CD4-positive, alpha-beta T cell (primary cell): ENCODE measurements at places on chromosomes 5 and 9. TPM values are rescaled to one million over a fixed set of nuclear protein-coding genes. Genes with fewer than 3 reads are reported as not detected.

Gene SMIM27
- total RNA-seq: 16.8 TPM

DNA sequence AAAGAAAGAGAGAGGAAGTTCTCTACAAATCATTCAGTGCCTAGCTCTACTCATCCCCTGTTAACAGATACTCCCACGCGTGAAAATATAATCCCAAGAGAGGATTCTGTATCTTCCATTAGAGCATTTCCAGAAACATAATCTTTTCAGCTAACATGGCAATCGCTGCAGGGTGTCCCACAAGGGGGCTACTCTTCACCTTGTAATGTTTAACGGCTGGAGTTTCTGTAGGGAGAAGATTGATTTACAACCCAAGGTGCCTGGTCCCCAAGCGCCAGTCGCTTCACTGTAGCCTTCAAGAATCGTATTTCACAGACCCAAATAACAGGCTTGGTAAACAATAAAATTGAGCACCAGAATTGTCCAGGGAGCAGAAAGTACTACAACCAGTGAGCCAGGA is 318.7 kb downstream of the TLE1 start:
- H3K4me1 ChIP-seq: no peaks in the 10 kb centered on the region
- no peaks in the 10 kb centered on the region for H3K36me3 ChIP-seq
- no peak for DNase-seq
- H3K4me3 ChIP-seq: no peak overlapping the region
- no peak overlapping the region for H3K27ac ChIP-seq

- H3K4me3 ChIP-seq: peak within 1 kb of the TSS; percentile 86
- H3K4me1 ChIP-seq: peaks cover 12% of the 10 kb centered on the region
- no peaks in the 10 kb centered on the region for H3K36me3 ChIP-seq
- DNase-seq: peak; percentile 100
Measured at GRCh38 chr9:94726495-94727191, at the start of gene AOPEP. AOPEP (plus strand) TSS chr9:94726699; CDS start chr9:94759784, 33,085 bp downstream.

GRCh38 chr9:100394816-100395215 is 32.1 kb upstream of the MSANTD3 start:
- H3K4me3 ChIP-seq: no peak overlapping the region
- H3K36me3 ChIP-seq: no peaks in the 10 kb centered on the region
- H3K4me1 ChIP-seq: no peaks in the 10 kb centered on the region
- H3K27me3 ChIP-seq: no peaks in the 10 kb centered on the region

Gene ZDHHC21
- 2.7 TPM for total RNA-seq

- H3K4me3 ChIP-seq: no peak overlapping the region
- no peak for DNase-seq
- H3K4me1 ChIP-seq: no peaks in the 10 kb centered on the region
- H3K27ac ChIP-seq: no peak overlapping the region
Measured at GRCh38 chr5:9626955-9627354, 3.2 kb downstream of the TAS2R1 start.

DNA sequence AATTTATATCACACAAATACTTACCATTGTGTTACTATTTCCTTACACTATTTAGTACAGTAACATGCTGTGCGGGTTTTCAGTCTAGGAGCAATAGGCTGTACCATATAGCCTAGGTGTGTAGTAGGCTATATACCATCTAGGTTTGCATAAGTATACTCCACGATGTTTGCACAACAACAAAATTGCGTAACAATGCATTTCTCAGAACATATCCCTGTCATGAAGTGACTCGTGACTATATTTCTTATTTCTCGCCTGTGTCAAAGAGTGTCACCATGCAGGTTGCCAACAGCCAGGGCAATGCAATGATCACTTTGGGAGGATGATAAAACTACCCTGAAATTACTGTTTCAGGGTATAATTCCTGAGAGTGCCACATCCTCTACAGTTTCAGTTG is 65.6 kb upstream of the CD180 start:
- no peak overlapping the region for H3K27ac ChIP-seq
- H3K36me3 ChIP-seq: no peaks in the 10 kb centered on the region
- H3K4me1 ChIP-seq: no peaks in the 10 kb centered on the region
- DNase-seq: no peak
- no peaks in the 10 kb centered on the region for H3K27me3 ChIP-seq
- H3K4me3 ChIP-seq: no peak overlapping the region

DNA sequence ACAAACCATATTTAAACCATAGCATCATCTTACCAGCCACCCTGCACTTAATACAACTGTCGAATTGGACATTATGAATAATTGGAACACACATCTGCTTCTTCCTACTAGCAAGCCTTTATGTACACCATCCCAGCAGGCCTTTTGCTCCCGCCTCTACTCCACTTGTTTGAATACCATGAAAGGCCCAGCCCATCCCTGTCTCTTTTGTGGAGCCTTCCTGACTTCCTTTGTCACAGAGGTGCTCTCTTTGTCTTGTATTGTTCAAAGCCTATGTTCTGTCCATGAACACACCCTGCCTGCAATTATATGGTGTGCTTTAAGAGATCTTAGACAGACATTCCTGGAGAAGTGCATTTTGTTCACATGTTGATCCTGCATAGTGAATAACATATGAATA is 465.7 kb downstream of the DIRAS2 start:
- no peak overlapping the region for H3K27ac ChIP-seq
- no peaks in the 10 kb centered on the region for H3K4me1 ChIP-seq
- H3K36me3 ChIP-seq: no peaks in the 10 kb centered on the region
- no peak for DNase-seq
- H3K4me3 ChIP-seq: no peak overlapping the region

Gene GHR
- not detected for total RNA-seq

- no peaks in the 10 kb centered on the region for H3K27me3 ChIP-seq
- H3K27ac ChIP-seq: no peak overlapping the region
- peaks cover 35% of the 10 kb centered on the region for H3K36me3 ChIP-seq
- no peaks in the 10 kb centered on the region for H3K4me1 ChIP-seq
Measured at GRCh38 chr5:179780362-179780761, 13.4 kb upstream of the LTC4S start.

Gene ARSI
- 0.22 TPM for total RNA-seq

Gene PCDHGC5
- not detected for total RNA-seq

- H3K27ac ChIP-seq: no peak overlapping the region
- peaks cover 9% of the 10 kb centered on the region for H3K36me3 ChIP-seq
- no peak for DNase-seq
- H3K27me3 ChIP-seq: no peaks in the 10 kb centered on the region
- H3K4me1 ChIP-seq: no peaks in the 10 kb centered on the region
Measured at GRCh38 chr9:121331549-121331948, 38.5 kb downstream of the STOM start.

Gene PCAT7
- total RNA-seq: not detected

- no peaks in the 10 kb centered on the region for H3K36me3 ChIP-seq
- H3K27ac ChIP-seq: no peak overlapping the region
- no peak for DNase-seq
- no peak overlapping the region for H3K4me3 ChIP-seq
- no peaks in the 10 kb centered on the region for H3K4me1 ChIP-seq
- peaks cover 13% of the 10 kb centered on the region for H3K27me3 ChIP-seq
Measured at GRCh38 chr5:1952444-1953099, 69.8 kb upstream of the IRX4 start.

DNA sequence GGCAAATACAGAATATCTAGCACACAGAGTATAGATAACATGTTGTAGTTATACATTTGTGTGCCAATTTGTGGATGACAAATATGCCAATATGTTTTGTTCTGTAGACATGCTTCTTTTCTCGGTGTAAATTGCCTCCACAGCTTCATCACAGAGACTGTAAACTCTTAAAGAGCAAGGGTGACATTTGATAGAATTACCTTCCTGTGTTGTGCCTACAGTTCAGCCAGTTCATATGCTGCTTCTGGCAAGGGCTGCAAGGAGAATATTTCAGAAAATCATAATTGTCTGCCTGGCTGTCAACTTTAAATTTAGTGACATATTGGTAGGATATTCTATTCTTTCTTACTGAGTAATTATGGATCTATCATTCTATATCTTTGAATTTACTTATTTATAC is 155.1 kb downstream of the MAT2B start:
- H3K27me3 ChIP-seq: no peaks in the 10 kb centered on the region
- no peak for DNase-seq
- H3K4me1 ChIP-seq: no peaks in the 10 kb centered on the region
- H3K36me3 ChIP-seq: no peaks in the 10 kb centered on the region
- H3K27ac ChIP-seq: no peak overlapping the region
- H3K4me3 ChIP-seq: no peak overlapping the region

Gene PRR16
- not detected for total RNA-seq

DNA sequence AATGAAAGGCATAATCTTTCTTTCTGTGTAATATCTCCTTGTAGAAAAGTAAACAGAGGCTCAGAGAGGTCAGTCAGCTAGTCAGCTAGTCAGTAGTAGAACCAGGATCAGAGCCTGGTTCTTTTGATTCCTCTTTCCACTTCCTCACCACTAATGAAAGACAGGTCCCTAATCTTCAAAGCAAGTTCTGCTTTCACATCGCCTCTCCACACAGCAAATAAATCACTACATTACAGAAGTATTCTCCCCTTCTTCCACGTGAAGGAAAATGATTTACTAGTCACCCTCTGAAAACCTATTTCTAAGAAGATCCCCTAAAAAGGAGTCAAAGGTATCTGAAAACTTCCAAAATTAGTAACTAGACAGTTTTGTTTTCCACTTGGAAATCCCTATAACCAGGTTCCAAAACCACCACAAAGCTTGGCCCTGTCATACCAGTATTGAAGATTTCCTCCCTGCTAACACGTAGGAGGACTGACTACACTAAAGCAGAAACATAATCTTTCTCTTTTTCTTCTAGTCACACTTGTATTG is 140.5 kb upstream of the TARS1 start:
- H3K27me3 ChIP-seq: no peaks in the 10 kb centered on the region
- H3K36me3 ChIP-seq: no peaks in the 10 kb centered on the region
- H3K27ac ChIP-seq: no peak overlapping the region
- DNase-seq: no peak
- no peaks in the 10 kb centered on the region for H3K4me1 ChIP-seq

Gene SLC46A2
- total RNA-seq: not detected

- no peak for DNase-seq
- no peaks in the 10 kb centered on the region for H3K36me3 ChIP-seq
- no peaks in the 10 kb centered on the region for H3K27me3 ChIP-seq
- H3K27ac ChIP-seq: no peak overlapping the region
- H3K4me1 ChIP-seq: no peaks in the 10 kb centered on the region
- H3K4me3 ChIP-seq: no peak overlapping the region
Measured at GRCh38 chr9:109683521-109683920, 96.5 kb upstream of the PALM2AKAP2 start.

DNA sequence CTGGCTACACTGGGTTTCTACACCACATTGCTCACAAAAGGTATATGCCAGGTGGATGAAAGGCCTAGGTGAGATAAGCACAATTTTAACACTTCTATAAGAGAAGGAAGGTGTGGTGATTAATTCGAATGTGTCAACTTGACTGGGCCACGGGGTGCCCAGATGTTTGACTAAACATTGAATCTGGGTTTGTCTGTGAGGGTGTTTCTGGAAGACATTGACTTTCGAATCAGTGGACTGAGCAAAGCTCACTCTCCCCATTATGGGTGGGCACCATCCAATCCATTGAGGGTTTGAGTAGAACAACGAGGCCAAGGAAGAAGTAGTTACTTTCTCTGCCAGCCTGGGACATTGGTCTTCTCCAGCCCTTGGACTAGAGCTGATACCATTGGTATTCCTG is 78.2 kb upstream of the COL5A1 start:
- DNase-seq: no peak
- H3K27me3 ChIP-seq: no peaks in the 10 kb centered on the region
- no peak overlapping the region for H3K4me3 ChIP-seq
- no peaks in the 10 kb centered on the region for H3K4me1 ChIP-seq
- no peak overlapping the region for H3K27ac ChIP-seq

DNA sequence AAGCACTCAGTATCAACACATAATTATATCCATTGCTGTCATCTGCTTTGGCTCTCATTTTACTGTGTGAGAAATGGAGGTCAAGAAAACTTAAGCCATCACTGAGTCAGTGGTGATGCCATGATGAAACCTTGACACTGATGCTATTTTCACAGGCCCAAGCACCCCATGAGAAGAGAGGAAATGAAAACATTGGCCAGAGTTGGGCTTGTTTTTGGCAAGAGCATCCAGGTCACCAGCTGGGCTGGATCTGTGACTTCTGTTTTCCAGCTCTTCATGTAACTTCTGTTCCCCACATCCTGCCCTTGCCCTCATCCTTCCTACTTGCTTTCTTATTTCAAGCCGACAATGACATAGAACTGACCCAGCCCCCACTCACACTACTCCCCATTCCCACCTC is 10.0 kb downstream of the LCP2 start:
- H3K27ac ChIP-seq: peak overlapping the region; percentile 62
- H3K4me1 ChIP-seq: peaks cover 94% of the 10 kb centered on the region
- H3K27me3 ChIP-seq: no peaks in the 10 kb centered on the region
- DNase-seq: no peak
- no peak overlapping the region for H3K4me3 ChIP-seq

DNA sequence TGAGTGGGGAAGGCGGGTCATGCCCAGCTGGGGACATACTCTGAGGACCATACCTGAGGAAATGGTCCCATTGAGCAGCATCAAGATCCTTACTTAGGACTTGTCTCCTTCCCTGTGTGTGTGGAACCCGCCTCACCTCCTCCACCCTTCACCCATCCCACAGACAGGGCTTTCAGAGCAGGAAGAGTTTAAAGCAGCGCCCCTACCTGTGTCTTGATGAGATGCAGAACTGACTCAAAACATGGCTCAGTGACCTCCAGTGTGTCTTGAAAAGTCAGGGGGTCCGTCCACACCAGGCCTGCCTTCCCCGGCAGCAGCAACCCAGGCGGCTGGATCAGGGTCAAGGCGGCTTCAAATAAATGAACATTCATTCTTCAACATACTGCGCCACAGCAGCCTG is 38.4 kb downstream of the PLAC8L1 start:
- DNase-seq: no peak
- no peaks in the 10 kb centered on the region for H3K36me3 ChIP-seq
- no peak overlapping the region for H3K4me3 ChIP-seq

DNA sequence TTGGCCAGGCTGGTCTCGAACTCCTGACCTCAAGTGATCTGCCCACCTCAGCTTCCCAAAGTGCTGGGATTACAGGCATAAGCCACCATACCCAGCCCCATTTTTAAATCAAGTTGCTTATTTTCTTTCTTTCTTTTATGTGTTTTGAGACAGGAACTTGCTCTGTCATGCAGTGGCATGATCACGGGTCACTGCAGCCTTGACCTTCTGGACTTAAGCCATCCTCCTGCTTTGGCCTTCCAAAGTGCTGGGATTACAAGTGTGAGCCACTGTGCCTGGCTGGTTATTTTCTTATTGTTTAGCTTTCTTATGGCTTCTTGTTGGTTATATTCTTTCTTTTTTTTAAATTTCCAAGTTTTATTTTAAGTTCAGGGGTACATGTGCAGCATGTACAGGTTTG is 79.7 kb upstream of the C5orf63 start:
- H3K36me3 ChIP-seq: no peaks in the 10 kb centered on the region
- no peak for DNase-seq
- H3K27ac ChIP-seq: no peak overlapping the region
- no peaks in the 10 kb centered on the region for H3K27me3 ChIP-seq

GRCh38 chr9:100662122-100662521 is 84.2 kb downstream of the CAVIN4 start:
- H3K4me1 ChIP-seq: no peaks in the 10 kb centered on the region
- DNase-seq: no peak
- H3K4me3 ChIP-seq: no peak overlapping the region
- H3K27me3 ChIP-seq: no peaks in the 10 kb centered on the region
- H3K27ac ChIP-seq: no peak overlapping the region
